Stimulated activated CD8-positive, alpha-beta memory T cell treated with anti-CD3 and anti-CD28 coated beads, Interleukin-15, amount 100 ng/mL, for 4 hours (primary cell): ENCODE measurements at places on chromosomes 4 and X.

GRCh38 chr4:102761296-102761701 lies 531 bp upstream of the MANBA start:
- no peak for DNase-seq

- DNase-seq: no peak
Observed at GRCh38 chrX:10685923-10686595, 65.7 kb upstream of the MID1 start.

DNA sequence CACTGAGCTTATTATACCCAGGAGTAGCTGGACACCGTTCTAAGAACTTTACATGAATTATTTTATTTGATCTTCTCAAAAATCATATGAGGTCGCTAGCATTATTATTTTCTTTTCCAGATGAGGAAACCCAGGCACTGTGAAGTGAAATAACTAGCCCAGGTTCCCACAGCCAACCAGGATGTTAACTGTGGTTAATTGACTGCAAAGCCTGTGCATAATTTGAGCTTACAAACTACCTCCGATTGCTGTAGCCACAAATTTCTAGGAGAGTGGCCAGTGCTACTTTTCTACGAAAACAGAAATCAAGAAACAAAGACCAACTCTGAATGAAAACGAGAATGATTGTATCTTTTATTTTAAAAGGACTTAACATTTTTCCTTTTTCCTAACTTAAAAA lies 27.2 kb downstream of the SPRY1 start:
- no peak for DNase-seq

DNA sequence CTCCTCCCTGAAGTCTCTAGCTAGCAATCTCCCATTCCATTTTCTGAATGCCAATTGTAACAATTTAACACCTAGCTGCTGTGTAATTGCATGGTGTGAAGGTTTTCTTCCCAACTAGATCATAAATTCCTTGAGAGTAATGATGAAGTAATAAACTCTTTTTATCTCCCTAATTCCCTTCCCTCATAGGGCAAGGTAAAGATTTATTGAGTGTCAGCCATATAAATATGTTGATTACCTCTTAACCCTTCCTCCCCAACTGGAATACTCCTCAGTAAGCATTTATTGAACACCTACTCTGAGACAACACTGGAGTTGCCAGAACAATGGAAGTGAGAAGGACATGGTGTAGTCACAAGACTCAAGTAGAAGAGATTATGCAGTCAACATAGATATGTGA lies 112.7 kb downstream of the CLCN5 start:
- no peak for DNase-seq

- no peak for DNase-seq
Observed at GRCh38 chrX:49838374-49838773, 9.3 kb downstream of the PAGE4 start.
